ENCODE measurements at places on chromosomes 7 and 10. TPM values are rescaled to one million over a fixed set of nuclear protein-coding genes. Genes with fewer than 3 reads are reported as not detected.

- no peak for DNase-seq
Observed at GRCh38 chr10:130696870-130697269, 560.7 kb downstream of the GLRX3 start.

UTF1 gene
- 0.61 TPM for total RNA-seq

GPR85 gene
- 3.4 TPM for total RNA-seq

GRCh38 chr10:34813626-34814222 lies 1.4 kb downstream of the PARD3 start:
- DNase-seq = no peak

Measured in glutamatergic neuron (in vitro differentiated cells).